ENCODE measurements at places on chromosomes 7 and 10.

- DNase-seq: no peak
Measured at GRCh38 chr10:126463286-126463685, 75.0 kb upstream of the ADAM12 start.

- DNase-seq: no peak
Measured at GRCh38 chr7:140060788-140061606, 1.8 kb downstream of the PARP12 start.

DNA sequence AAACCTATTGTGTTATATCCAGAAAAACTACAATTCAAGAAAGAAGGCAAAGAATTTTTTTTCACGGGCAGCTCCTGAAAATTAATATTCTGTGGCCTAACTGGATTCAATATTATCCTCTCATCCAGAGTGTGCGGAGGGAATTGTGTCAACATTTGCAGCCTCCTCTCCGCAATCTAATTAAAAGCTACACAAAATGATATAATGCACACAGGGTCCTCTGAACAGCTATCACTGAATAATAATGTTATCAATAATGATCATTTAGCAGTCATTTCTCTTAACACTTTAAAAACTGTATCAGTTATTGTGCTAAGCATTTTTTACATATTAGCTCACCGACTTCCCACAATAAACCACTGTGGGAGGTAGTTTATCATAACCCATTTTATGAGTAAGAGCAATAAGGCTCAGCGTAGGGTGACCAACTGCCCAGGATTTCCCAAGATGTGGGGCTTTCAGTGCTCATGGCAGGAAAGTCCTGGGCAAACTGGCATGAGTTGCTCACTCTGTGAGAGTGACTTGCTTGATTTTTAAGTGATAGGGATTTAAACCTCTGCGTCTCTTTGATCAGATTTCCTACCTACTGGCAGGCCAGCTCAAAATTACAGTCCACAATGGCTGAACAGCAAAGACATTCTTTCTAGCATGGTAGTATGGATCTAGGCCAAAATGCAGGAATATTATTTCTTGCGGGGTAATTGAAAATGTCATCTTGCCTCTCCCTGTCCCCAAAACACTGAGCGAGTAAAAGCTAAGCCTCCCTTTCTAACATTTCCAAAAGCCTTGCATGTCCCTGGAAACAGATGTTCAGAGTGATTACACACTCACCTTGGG lies 65.7 kb downstream of the AOAH start:
- DNase-seq: peak; percentile 98

GRCh38 chr10:83233691-83234090 lies 905.6 kb upstream of the GHITM start:
- DNase-seq: no peak

DNA sequence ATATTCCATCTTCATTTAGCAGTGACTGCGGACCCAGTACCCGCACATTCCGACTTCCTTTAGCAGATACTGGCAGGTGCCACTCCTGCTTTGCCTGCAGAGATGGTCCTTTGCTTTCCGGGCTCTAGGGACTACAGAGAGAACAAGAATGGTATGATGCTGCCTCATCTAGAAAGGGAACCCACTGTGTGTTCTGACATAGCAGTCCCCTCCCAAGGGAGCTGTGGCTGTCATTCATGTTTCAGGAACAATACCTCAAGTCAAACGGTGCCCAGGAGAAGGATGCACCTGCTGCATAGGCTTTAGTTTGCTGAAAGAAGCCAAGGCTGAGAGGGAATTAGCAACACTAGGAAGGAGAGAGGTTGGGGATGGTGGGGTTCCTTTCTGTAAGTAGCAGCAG lies 15.9 kb upstream of the TMEM72 start:
- DNase-seq: no peak

DNA sequence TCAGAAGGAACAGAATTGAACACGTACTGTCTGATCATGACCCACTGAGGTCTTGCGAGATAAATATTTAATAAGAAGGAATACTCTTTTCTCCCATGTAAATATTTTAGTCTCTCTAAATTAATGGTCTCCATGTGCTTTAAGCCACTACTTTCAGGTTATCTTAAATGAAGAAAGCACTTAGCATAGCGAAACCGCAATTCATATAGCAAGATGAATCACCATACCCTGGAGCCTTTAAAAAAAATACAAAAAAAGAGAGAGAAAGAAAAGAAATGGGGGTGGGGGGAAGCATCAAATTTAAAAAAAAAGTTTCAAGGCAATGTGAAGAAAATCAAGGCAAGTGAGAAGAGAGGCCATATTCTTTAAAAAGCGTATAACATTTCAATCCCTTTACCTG lies 82.5 kb downstream of the CTTNBP2 start:
- no peak for DNase-seq

DNA sequence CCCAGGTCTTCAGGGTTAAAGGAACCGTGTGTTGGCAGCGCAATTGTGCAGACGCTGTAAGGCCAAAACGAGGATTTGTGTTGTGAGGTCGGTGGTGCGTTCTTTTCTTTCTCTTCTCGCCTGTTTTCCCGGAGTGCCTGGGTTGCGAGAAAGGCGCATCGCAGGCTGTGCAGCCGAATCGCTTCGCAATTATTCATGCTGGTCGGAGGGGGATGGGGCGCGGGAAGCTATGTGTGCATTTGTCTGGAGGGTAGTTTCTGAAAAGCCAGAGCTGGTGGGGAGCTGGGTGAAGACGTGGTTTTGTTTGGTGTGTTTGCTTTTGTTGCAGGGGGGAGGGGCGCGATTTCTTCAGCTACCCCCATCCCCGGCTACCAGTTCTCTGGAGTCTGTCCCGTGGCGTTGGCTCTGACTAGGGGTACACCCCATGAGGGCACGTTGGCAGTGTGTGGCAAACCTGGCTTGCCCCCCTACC lies 2.1 kb downstream of the MXI1 start:
- peak; percentile 28 for DNase-seq

- DNase-seq: no peak
Measured at GRCh38 chr10:3791974-3792633, 7.1 kb upstream of the KLF6 start.
